ENCODE measurements at places on chromosomes 1 and 21.

GRCh38 chr21:26445440-26445839 is 127.6 kb downstream of the CYYR1 start:
- no peak for DNase-seq

DNA sequence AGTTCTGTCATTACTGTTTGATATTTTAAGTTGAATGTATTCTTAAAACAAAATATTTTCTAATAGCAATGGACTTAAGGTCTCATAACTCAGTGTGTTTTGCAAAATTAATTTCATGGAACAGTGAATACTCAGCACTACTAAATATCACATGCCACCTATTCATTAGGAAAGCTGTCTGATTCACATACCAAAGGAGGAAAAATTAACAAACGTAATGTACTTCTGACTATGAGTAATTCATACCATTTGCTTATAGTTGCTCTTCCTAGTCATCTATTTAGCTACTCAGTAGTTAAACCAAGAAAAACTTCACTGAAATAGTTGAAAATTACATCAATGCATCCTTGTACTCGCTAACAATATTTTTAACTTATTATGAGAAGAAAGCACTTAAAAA is 35.2 kb downstream of the TP53BP2 start:
- no peak for DNase-seq

DNA sequence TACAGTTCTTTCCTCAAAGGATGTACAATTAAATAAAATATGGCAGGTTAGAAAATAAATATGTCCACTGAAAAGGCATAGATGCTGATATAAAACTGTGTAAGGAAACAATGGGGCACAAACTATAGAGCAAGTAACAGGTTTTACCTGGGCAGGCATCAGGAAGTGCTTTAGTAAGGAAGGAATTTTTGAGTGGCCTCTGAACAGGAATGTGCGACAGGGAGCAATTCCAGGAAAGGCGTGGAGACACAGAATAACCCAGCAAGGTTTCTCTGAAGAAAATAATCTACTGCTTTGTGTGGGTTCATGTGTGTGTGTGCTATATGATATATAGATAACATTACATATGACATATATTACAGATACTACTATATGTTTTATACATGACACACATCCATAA is 128.4 kb downstream of the RGS21 start:
- DNase-seq: no peak

DNA sequence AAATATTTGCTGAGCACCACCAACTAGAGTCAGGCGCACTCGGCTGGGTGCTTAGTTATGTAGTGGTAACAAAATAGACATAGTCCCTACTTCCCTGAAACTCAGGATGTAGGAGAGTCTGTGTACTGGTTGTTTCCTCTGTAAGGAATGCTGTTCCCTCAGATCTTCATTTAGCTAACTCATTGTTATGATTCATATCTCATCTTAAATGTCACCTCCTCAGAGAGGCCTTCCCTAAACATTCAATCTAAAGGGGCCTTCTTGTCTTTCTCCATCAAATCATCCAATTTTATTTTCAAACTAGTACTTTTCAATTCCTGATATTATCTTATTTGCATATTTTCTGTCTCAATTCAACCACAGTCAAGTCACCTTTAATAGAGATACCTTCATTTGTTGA is 132.9 kb downstream of the PIK3R3 start:
- DNase-seq: no peak

GRCh38 chr1:157195521-157196244 is 57.5 kb upstream of the ETV3 start:
- DNase-seq: no peak

GRCh38 chr21:42514883-42515228 is 1.2 kb downstream of the SLC37A1 start:
- no peak for DNase-seq

- DNase-seq: peak; percentile 31
These were observed 66.1 kb downstream of the ADARB1 start for GRCh38 chr21:45140346-45140940.

GRCh38 chr1:59397139-59397858 is 100.4 kb downstream of the FGGY start:
- no peak for DNase-seq

DNA sequence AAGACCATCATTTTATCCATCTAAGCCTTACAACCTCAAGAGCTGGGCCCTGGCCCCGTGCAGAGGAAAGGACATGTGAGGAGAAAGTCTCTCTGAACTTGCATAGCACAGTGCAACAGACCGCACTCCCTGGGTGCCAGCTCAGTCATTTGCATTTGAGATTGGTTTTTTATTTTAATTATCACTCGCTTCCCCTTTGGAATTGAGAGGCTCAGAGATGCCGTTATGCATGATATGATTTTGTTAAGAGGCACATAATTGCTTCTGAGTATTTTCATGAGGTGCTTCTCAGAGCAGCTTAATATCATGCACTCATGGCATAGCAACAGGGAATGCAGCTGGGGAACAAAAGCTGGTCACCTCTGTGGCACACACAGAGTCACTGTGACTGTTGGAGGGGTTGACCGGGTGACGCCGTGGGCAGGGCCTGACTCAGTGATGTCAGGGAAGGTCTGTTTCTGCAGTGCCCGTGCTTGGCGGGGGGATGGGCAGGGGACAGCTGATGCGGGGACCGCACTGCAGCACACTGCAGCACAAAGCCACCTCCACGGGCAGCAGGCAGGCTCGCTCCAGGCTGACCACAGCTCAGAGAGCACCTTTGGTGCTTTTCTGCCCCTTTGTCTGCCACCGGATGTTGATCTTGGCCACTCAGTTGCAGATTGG is 43.2 kb upstream of the VAMP3 start:
- no peak for DNase-seq

GRCh38 chr1:161166669-161167548 is 683 bp downstream of the PPOX start:
- no peak for DNase-seq

DNA sequence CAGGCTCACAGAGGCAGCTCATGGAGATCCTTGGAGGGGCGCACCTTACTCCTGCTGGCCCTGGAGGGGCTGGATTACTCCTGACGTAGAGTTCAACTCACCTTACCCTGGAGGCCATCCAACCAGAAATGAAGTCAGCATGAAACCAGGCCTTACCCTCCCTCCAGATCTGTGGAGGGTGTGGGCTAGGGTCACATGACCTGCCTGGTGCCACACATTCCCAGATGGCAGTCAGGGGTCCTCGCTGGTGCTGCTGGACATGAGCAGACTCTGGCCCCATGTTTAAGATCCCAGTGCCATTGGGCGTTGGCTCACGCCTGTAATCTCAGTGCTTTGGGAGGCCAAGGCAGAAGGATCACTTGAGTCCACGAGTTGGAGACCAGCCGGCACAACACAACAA is 4.5 kb downstream of the C21orf58 start:
- DNase-seq: no peak

- no peak for DNase-seq
These were observed 2.9 kb downstream of the PAX7 start for GRCh38 chr1:18633422-18634155.

GRCh38 chr1:59731591-59731990 is 83.2 kb upstream of the HOOK1 start:
- no peak for DNase-seq

- DNase-seq: no peak
These were observed 122.2 kb downstream of the NFIA start for GRCh38 chr1:61204528-61204927.

DNA sequence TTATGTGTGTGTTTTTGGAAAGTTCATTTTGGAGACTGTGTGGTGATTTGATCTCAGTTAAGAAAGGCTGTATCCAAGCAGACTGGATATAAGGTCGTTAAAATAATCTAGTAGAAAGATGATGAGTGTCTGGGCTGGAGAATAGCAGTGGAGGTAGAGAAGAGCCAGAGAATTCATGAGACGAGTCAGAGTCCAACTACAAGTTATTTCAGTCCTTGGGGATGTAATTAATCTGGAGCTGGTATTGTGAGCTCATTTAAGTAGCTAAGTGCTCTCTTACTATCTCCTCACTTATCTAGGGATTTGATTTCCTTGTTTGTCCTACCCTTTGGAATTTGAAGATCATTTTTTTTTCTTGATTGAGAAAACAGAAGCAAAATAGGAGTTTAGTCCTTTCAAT is 1219.0 kb upstream of the ADGRL4 start:
- DNase-seq: no peak

GRCh38 chr1:45769261-45769932 is 18.9 kb upstream of the IPP start:
- no peak for DNase-seq

GRCh38 chr1:151199873-151200581 is 1.7 kb downstream of the PIP5K1A start:
- DNase-seq: no peak

DNA sequence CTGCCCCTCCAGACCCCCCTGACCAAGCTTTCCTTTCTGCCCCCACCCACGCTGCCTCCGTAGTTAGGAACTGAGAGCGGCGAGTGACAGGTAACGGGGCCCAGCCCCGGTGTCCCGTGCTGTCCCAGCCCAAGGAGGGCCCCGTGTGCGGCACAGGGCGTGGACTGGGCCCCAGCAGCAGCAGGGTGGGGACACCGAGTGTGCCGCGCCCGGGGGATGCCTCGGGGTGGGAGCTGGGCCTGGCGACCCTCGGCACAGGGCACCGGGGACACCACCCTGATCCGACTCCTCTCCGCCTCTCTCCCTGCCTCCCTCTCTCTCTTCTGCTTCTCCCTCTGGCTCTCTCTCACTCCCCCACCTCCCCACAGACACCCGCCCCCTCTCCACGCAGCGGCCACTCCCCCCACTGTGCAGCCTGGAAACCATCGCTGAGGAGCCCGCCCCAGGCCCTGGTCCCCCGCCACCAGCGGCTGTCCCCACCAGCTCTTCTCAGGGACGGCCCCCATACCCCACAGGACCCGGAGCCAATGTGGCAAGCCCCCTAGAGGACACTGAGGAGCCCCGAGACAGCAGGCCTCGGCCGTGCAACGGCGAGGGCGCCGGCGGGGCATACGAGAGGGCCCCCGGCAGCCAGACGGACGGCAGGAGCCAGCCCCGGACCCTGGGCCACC is 22.7 kb downstream of the PANK4 start:
- DNase-seq: no peak

DNA sequence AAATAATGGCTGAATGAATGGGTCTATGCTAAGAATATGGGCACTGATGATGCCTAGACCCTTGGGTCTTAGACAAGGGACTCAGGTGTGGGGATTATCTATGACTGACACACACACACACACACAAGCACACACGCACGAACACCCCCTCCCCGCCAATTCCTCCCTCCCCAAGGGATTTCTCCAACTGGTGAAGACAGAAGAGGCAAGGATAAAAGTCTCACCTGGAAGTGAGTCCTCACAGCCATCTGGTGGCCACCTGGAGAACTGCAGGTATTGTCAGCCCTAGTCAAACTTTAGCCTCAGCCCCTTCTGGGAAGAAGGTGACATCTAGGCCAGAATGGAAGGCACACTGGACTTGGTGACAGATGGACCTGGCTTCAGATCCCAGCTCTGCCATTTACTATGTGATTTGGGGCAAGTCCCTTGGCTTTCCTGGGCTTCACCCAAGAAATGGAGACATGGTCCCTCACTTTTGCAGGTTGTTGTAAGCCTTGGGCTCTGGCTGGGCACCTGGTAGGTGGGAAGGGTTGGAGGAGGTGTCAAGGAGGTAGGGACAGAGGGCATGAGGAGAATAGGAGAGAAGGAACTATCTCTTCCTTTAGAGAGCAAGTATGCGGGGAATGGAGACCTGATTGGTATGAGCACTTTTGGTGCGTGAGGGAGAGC is 4.0 kb upstream of the GPR3 start:
- peak; percentile 74 for DNase-seq

- DNase-seq: no peak
These were observed 2.5 kb upstream of the RCSD1 start for GRCh38 chr1:167627615-167627864.

- DNase-seq: no peak
These were observed 63.5 kb upstream of the UBE2U start for GRCh38 chr1:64139877-64140276.

DNA sequence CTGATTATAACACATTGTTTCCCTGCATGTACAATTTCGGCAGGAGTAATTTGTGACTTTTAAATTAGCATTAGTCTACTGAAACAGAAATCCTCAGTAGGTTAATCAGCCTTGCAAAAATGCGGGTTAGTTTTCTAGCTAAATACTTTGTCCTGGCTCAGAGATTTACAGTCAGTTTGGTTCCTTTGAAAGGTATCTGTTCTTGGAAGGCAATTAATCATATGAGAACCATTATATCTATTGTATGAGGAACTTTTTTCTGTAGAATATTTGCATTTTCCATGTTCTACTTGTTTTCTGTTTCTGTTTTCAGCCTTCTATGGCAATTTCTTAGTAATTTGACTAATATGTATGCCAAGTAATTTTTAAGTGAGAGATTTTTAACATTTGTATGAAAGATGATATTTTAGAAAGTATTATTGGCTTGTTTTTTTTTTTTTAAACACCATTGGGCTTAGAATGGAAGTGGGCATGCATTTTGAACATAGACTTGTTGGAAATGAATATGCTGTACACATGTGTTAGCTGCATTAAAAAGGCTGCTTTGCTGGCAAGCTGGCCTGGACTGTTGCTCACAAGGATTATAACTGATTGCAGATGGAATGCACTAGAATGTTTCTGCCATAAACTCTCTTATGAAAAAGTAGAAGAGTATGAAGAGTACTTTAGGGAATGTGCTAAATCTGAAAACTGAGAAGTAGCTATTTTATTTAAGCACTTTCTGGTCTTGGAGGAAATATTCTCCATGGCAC is 26.2 kb downstream of the KIF1B start:
- no peak for DNase-seq

GRCh38 chr1:111561328-111561727 is 57.9 kb upstream of the ADORA3 start:
- DNase-seq: no peak

GRCh38 chr1:151944126-151944856 is 35.0 kb upstream of the THEM4 start:
- no peak for DNase-seq

DNA sequence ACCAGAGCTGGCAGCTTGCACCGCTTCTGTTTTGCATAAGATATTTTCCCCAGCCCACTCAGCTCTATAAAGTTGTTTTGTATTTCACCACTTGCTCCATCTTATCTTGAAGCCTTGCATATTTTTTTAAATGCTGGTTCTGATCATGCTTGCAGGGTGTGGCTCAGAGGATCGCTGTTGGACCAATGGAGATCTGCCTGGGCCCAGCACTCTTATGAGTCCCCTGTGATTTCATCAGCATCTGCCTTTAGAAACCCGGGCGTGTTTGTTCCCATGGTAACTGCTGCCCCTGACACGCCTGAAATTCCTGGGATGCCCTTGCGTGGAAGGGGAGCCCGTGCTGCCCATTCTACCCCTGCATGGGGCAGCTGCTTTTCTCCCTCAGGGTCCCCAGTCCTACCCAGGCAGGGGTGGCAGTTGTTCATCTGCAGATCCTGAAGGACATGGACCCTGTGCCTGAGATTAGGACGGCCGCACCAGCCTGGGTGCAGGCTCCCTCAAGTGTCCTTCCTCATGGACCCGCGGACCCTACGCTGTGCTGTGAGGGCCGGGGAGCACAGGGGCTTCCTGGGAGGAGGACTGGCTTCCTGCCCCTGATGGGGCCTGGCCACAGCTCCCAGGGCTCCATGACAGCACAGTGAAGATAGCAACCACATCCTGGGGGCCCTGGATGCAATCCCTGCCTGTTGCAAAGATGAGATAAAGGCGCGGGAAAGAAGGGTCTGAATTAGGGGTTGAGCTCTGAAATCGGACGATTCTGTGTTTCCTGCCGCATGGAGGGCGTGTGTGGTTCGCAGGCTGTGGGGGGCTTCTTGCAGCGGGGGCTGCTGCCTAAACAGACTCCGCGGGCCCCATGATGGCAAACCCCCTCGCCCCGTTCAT is 226.5 kb downstream of the SDCCAG8 start:
- DNase-seq: no peak

GRCh38 chr1:201888282-201889089 is at the start of gene SHISA4:
SHISA4 (plus strand) TSS chr1:201888898; CDS start chr1:201888995, 97 bp downstream.
- DNase-seq: no peak

- DNase-seq: no peak
These were observed 1.6 kb upstream of the PFKL start for GRCh38 chr21:44298301-44298700.

GRCh38 chr1:31016868-31017267 is 48.6 kb downstream of the PUM1 start:
- no peak for DNase-seq
